HEK293T (cell line): ENCODE measurements at places on chromosomes 1 and 21.

DNA sequence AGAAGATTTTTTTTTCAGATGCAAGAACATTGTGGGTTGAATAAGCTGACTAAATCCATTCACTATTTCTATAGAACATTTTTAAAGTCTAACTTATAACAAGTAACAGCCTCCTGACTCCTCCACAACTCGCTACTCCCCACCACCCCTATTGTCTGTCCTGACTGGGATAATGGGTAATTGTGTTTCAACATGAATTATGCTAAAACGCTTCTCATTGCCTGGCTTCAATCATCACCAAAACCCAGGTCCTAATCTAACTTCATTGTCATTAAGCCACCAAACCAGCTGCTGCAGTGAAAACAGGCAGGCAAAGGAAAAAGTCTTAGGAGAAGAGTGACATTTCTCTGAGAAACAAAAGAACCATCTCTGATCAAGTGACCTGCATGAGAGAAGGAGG is 30.0 kb downstream of the TNR start:
- DNase-seq = no peak

- no peak for DNase-seq
Measured at GRCh38 chr21:20010691-20011200, 987.5 kb upstream of the NCAM2 start.

- DNase-seq = peak; percentile 49
Measured at GRCh38 chr1:50976890-50977574, 7.0 kb downstream of the CDKN2C start.

- DNase-seq = no peak
Measured at GRCh38 chr1:160993544-160994193, 27.3 kb downstream of the F11R start.

GRCh38 chr1:46552357-46553237 is 1.1 kb upstream of the KNCN start:
- DNase-seq = no peak

DNA sequence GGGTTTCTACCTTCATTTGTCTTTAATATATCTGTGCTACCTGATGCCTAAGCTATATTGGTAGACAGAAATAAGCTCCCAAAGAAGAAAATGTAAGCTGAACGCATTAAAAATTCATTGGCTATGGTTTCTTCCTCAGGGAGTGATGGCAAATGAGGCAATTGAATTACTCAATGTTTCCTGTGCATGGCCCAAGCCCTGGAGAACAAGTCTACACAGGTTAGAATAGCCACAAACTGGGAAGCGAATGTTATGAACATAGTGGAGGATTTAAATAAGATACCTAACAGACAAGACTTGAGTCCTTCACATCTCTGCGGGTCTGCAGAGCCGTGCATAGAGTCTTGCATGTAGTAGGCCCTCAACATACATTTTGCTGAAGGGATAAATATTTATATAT is 350.3 kb downstream of the RWDD3 start:
- no peak for DNase-seq

DNA sequence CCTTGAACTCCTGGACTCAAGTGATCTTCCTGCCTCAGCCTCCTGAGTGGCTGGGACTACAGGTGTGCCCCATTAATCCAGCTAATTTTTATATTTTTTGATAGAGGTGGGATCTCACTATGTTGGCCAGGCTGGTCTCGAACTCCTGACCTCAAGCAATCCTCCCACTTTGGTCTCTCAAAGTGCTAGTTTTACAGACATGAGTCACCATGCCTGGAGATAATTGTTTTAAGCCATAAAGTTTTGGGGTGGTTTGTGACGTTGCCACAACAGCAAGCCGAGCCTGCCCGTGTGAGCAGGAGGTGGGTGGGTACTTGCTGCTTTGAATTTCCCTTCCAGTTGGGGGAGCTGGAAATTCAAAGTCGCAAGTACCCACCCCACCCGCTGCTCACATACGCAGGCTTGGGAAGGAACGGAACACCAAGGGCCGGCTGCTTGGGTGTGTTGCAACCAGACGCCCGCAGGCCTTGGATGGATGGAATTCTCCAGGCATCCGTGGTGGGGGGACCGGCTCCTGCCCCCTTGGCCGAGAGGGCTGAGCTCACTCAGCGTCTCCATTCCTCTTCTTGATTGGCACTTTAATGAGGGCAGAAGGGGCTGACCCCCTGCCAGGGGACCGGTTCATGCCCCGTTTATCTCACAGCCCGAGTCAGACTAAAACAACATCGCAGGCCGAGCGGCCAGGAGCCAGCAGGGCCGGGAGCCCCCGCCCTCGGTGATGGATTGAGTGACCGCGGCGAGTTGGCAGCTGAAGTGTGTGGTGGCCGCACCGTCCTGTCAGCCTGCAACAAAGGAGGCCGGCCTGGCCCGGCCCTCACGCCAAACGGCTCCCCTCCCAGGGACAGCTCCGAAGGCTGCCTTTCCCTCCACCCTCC is 78.1 kb downstream of the DHRS3 start:
- peak; percentile 72 for DNase-seq

- no peak for DNase-seq
Measured at GRCh38 chr1:219580009-219580676, 32.8 kb downstream of the ZC3H11B start.

- no peak for DNase-seq
Measured at GRCh38 chr21:29775462-29775861, 164.3 kb downstream of the GRIK1 start.

GRCh38 chr1:198656500-198656932 is 17.7 kb downstream of the PTPRC start:
- peak; percentile 11 for DNase-seq
